ENCODE measurements at places on chromosomes 3 and 15.

- DNase-seq, result no peak
These were observed 34.4 kb downstream of the C3orf80 start for GRCh38 chr3:160259589-160259988.

DNA sequence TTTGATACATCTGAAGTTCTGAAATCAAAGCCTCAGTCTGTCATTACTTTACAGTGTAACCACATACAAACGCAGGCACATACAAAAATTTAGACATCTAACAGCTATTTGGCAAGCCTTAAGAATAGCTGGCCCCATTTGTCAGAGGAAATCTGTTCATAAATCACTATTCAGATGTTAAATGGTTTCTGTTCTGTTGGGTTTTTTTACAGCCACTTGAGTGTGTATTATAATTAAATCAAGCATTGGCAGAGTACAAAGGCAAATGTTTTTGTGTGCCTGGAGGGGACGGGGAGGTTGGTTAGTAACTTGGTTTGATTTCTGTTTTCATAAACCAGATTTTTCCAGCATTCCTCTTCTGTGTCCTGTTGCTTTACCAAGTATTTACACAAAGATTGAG lies 24.1 kb downstream of the PIGB start:
- DNase-seq, result no peak

GRCh38 chr3:24351779-24352469 lies 142.7 kb downstream of the THRB start:
- no peak for DNase-seq

- DNase-seq, result no peak
These were observed 69.4 kb downstream of the SRGAP3 start for GRCh38 chr3:9179826-9180763.

GRCh38 chr3:117844676-117845075 lies 1135.1 kb downstream of the TUSC7 start:
- peak; percentile 9 for DNase-seq

DNA sequence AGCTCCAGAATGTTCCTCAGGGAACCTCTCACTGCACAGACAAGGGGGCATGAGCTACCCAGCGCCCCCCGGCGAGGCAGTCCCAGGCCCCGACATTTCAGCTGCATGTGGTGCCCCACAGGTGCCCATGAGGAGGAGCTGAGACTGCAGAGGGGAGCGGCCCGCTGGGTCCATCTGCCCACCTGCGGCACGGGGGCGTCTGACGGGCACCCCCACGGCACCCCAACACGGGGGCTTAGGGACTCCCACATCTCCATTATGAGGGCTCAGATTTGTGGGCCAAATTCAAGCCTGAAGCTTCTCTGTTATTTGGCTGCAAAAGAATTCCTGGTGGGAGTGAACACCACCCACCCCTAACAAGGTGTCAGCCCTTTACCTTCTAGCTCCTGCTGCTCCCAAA lies 258.4 kb downstream of the UACA start:
- DNase-seq, result no peak

DNA sequence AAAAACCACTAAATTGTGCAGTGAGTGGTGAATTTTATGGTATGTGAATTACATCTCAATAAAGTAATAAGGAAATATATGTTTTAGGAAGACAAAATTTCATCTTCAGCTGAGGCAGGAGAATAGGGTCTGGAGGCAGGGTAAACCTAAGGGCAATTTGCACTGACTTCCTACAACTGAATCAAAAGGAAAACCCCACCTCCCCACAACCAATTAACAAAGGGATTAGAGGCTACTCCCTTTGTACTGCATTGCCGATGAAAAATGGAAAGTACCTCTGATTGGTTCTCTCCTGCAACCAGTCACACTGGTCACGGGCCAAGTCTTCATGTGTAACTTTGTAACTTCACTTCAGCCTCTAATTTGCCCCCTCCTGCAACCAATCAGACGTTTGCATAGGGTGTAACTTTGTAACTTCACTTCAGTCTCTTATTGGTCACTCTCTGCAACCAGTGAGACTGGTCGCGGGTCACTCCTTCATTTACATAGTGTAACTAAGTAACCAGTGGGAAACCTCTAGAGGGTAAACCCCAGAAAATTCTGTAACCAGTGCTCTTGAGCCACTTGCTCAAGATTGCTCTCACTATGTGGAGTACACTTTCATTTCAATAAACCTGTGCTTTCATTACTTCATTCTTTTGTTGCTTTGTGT lies 244.5 kb downstream of the CNTN4 start:
- DNase-seq, result no peak

GRCh38 chr3:59443618-59444293 lies 393.9 kb upstream of the CFAP20DC start:
- DNase-seq, result no peak

DNA sequence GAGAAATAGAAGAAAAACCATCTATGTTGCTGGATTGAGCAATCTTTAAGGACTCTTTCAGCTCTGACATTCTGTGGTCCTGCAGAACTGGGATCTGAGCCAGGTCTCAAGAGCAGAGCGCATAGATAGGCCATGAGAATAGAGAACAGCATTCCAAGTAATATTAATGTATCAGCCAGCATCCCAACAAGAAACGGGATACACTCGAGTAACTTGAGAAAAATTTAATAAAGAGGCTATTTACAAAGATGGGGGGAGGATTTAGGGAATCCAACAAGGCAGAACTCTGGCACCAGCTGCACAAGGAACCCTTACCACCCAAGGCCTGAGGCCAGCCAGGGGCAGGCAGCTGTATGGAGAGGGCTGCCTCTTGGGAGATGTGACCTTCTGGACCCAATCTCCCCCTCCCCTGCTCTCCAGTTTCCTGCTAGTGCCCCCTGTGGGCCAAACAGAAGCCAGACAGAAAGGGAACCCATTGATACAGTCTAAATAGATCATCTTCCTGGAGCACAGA lies 8.2 kb downstream of the TMOD2 start:
- peak; percentile 98 for DNase-seq

- no peak for DNase-seq
These were observed 20.1 kb downstream of the USP13 start for GRCh38 chr3:179672918-179673317.

GRCh38 chr3:190124067-190124466 lies 3.4 kb upstream of the P3H2 start:
- no peak for DNase-seq

GRCh38 chr3:169604118-169604517 lies 59.4 kb downstream of the MECOM start:
- no peak for DNase-seq

DNA sequence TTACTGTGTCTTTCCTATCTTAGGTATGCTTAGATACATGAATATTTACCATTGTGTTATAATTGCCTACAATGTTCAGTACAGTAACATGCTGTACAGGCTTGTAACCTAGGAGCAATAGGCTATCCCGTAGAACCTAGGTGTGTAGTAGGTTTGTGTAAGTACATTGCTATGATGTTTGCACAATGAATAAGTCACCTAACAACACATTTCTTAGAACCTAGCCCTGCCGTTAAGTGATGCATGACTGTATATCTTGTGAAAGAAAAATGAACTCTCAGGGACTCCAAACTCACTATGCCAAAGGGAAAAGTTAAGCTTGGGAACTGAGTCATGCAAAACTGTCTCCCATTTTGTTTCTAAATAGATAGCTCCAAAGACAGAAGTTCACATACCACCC lies 91.5 kb upstream of the ACP3 start:
- peak; percentile 22 for DNase-seq

DNA sequence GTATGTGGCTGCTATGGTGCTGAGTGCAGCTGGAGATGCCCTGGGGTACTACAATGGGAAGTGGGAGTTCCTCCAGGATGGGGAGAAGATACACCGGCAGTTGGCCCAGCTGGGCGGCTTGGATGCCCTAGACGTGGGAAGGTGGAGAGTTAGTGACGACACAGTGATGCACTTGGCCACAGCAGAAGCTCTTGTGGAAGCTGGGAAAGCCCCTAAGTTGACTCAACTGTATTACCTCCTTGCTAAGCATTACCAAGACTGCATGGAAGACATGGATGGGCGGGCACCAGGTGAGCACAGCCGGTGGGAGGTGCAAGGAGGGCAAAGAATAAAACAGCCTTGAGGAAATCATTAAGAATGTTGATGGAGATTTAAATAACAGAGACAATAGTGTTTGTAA lies 2.9 kb downstream of the ADPRH start:
- no peak for DNase-seq

GRCh38 chr15:25469377-25469776 lies 30.6 kb upstream of the UBE3A start:
- DNase-seq, result no peak

- DNase-seq, result no peak
These were observed 4.6 kb downstream of the TADA3 start for GRCh38 chr3:9787714-9788113.

- no peak for DNase-seq
These were observed 2.8 kb downstream of the SCAANT1 start for GRCh38 chr3:63909431-63909830.

DNA sequence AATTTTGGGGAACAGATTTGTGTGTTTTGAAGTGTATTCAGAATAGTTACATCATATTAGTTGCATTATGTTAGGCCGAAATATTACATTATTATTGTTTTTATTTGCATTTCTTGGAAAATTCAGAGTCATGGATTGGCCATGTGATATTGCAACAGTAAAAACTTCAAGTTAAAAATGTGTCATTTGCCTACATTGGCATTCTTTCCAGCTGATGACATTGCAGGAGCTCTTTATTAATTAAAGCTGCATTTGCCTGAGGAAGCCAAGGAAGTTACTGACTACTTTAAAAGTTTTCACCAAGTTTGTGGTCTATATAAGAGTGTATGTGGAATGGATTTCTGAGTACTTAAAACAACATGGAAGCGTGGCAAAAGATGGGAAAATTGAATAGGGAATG lies 726.4 kb upstream of the SGO1 start:
- DNase-seq, result no peak

DNA sequence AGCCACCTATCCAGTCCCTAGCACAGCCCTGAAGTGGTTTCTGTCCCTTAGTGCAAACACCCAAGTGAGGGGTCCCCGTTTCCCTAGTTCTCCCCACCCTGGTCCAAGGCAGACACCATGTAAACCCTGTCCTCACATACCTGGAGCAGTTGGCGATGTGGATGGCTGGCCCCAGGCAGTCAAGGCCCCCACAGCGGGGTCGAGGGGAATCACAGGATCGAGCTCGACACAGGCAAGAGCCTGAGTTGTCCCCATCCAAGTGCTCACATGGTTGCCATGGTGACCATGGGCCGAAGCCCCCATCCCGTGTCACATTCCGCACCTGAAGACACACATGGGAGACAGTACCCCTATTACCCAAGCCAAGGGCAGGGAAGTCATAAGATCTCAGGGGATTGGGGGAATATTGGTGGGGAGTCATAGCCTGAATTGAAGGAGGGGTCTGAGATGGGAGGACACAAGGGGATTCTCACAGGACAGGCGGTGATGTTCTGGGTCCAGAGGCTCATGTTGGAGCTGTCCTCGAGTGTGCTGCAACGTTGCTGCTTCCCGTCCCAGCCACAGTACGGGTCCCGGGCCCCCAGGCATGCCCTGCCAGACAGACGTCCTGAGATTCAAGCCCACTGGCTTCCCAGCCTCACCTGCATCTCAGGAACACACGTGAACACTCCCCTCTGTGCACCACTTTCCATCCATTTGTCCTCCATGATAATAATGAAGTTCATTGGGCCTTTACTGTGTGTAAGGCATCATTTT lies 112.1 kb downstream of the SEMA5B start:
- DNase-seq, result no peak

DNA sequence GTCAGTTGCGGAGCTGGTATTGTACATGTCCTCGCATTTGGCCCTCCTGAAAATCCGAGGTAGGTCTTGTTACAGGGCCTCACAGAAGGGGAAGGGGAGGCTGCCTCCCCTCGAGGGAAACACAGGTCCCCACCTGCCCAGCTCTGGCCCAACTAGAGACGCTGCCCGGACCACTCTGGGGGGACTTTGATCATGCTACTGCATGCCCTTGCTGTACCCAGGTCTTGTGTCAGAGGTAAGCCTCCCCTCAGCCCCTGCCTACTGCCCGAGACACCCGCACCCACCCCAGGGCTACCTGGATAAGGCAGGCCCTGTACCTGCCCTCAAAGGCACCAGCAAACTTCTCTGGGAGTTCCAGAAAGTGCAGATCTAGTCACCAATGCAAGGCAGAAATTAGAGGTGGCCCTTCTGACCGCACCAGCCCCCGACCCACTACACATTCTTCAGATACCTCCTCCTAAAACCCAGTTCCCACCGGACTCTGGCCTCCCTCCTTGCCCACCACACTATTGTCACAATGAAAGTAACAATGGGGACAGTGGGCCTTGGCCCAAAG lies 981 bp upstream of the SCAP start:
- DNase-seq, result no peak

GRCh38 chr15:85745023-85745422 lies 49.7 kb downstream of the KLHL25 start:
- no peak for DNase-seq

GRCh38 chr3:44090036-44090435 lies 151.7 kb upstream of the TOPAZ1 start:
- no peak for DNase-seq

Data from amniotic epithelial cell (primary cell).